ENCODE measurements at places on chromosomes 7 and 10. TPM values are rescaled to one million over a fixed set of nuclear protein-coding genes. Genes with fewer than 3 reads are reported as not detected.

GRCh38 chr10:74083304-74083703, 67.3 kb downstream of the AP3M1 start:
- H3K27ac ChIP-seq, result no peak overlapping the region
- no peaks in the 10 kb centered on the region for H3K27me3 ChIP-seq
- peaks cover 16% of the 10 kb centered on the region for H3K36me3 ChIP-seq
- H3K4me3 ChIP-seq, result no peak overlapping the region
- peaks cover 34% of the 10 kb centered on the region for H3K4me1 ChIP-seq

DNA sequence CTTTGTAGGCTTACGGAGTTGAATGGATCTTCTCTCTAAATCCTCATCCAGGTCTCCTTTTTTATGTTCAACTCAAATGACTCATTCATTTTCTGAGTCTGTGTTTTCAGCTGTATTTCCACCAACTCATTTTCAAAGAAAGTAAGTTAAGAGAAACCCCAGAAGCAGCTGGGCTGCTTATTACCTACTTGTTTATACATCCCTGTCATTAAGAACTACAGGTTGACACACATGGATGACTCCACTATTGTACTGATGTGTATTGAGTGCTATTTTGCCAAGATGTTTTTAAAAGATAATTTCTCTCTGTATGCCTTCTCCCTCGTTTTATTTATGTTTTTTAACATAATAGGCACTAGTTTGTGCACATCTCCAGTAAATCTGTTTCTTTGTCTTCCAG, 41.9 kb downstream of the DGKI start:
- no peaks in the 10 kb centered on the region for H3K36me3 ChIP-seq
- peaks cover 3% of the 10 kb centered on the region for H3K27me3 ChIP-seq
- no peaks in the 10 kb centered on the region for H3K4me1 ChIP-seq

GRCh38 chr7:57404343-57404966, 45.5 kb upstream of the ZNF716 start:
- no peak overlapping the region for H3K4me3 ChIP-seq
- no peaks in the 10 kb centered on the region for H3K27me3 ChIP-seq

DNA sequence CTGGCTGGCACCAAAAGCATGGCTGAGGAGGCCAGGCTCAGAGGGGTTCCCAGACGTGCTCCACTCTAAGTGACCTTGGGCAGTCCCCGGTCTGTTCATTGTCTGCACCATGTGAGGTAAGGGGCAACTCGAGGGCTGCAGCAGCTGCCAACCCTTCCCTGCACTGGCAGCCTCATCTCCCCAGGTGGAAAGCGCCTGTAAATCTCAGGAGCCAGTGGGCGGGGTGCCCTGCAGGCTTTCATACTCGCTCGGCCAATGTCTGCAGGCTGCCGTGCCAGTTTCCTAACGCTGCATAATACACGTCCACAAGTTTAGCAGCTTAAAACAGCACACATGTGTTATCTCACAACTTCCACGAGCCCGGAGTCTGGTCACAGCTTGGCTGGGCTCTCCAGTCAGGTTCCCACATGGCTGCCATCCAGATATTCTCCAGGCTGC, 12.6 kb upstream of the GDF10 start:
- peaks cover 3% of the 10 kb centered on the region for H3K27me3 ChIP-seq
- H3K27ac ChIP-seq, result no peak overlapping the region
- no peaks in the 10 kb centered on the region for H3K36me3 ChIP-seq
- peaks cover 18% of the 10 kb centered on the region for H3K4me1 ChIP-seq

DNA sequence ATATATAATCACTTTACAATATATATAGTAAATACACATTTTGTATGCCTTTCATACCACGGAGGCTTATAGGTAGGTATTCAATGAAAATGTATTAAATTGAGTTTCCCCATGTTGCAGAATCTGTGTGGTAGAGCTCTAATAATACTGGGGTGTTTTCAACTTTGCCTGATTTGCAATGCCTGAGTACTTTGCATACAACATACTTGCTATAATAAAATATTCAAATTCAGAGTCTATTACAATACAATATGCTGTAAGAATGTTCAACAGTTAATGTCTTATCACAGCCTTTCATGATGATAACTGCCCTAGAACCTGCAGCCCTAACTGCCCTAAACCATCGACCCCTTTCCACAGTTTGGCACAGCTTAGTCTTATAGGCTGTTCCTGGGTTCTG, 114.6 kb downstream of the DGKI start:
- no peaks in the 10 kb centered on the region for H3K36me3 ChIP-seq
- H3K27ac ChIP-seq, result no peak overlapping the region
- H3K4me3 ChIP-seq, result no peak overlapping the region

GRCh38 chr10:104374591-104374990, 21.0 kb downstream of the CFAP58 start:
- peaks cover 17% of the 10 kb centered on the region for H3K27me3 ChIP-seq
- H3K4me3 ChIP-seq, result no peak overlapping the region
- H3K27ac ChIP-seq, result no peak overlapping the region

DNA sequence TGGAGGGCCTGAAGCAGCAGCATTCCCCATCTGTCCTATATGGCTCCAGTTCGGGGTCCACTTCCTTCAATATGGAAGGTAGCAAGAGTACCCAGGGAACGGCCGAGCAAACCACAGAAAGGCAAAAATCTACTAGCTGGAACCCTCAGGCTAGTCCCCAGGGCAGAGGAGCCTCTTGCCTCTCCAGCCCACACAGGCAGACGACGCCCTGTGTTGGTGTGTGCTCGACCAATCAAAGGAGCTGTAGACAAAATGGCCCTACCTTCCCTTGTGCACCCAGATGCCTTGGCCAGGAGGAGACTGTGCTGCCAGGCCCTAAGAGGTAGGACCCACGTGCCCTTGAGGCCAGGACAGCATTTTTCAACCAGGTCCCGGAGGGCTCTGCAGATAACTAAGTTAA, 91.5 kb downstream of the FAM53B start:
- H3K36me3 ChIP-seq, result peaks cover 14% of the 10 kb centered on the region
- no peak overlapping the region for H3K27ac ChIP-seq
- DNase-seq, result no peak
- no peak overlapping the region for H3K4me3 ChIP-seq
- H3K27me3 ChIP-seq, result no peaks in the 10 kb centered on the region

DNA sequence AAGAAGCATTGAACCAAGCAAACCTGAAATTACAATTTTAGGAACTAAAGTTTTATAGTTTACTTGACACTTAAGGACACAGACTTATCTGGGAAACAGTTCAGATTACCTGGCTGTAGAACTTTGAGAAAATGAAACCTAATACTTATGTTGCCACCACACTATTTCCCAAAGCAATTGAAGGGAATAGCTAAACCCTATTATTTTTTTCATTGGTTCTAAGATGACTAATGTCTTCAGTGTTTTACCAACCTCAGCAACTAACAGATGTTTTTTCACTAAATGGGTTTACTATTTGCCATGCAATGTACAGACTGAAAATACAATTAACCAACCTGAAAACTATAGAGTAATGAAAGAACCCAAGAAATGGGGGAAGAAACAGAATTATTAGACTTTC, 689.6 kb downstream of the SORCS1 start:
- H3K27me3 ChIP-seq, result no peaks in the 10 kb centered on the region
- no peaks in the 10 kb centered on the region for H3K36me3 ChIP-seq
- H3K27ac ChIP-seq, result no peak overlapping the region

DNA sequence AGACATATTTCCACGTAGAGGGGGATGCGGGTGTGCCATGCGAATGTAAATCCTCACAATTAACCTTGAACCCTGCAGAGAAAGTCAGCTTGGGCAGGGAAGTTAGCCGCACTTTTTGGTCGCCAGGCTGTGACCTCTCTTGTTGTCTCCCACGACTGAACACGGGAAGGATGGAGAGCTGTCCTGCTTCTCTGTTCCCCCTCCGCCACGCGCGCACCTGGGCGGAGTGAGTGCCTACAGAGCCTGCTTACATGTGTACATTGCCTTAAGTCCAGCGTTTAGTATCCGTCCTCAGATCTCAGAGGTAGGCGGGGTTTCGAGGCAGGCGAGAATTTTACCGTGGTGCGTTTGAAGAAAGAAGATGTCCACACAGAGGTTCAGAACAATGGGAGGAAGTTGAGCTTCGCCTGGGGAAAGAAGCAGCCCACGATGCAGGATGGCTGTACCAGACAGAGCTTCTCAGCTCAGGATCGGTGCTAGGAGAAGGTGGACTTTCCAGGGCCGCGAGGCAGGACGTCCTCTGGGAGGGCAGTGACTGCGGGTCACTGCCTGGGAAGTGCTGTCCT, 482 bp upstream of the ERCC6 start:
- H3K27me3 ChIP-seq, result peaks cover 4% of the 10 kb centered on the region
- DNase-seq, result peak; percentile 22
- peak overlapping the region; percentile 96 for H3K27ac ChIP-seq

- no peak overlapping the region for H3K27ac ChIP-seq
- H3K36me3 ChIP-seq, result no peaks in the 10 kb centered on the region
- no peaks in the 10 kb centered on the region for H3K27me3 ChIP-seq
- no peak overlapping the region for H3K4me3 ChIP-seq
- no peak for DNase-seq
- no peaks in the 10 kb centered on the region for H3K4me1 ChIP-seq
Measured at GRCh38 chr7:14322724-14323123, 333.3 kb upstream of the ETV1 start.

The PVRIG gene
- 30.5 TPM for total RNA-seq

The SDK1 gene
- total RNA-seq, result 0.15 TPM

All from activated T-helper 1 cell treated with anti-CD3 and anti-CD28 coated beads, Interleukin-12 subunit alpha, Interleukin-12 subunit beta, Interleukin-2, Interleukin-4 antibody, amounts not matched to agents 30 ng/mL and 10 ng/mL and 1 ng/mL, durations not matched to agents 14 hours and 24 hours and 36 hours (primary cell).